ENCODE measurements at places on chromosomes 11 and 22.
A peak's percentile ranks its signal among the peaks of the same experiment; 100 is the strongest.

DNA sequence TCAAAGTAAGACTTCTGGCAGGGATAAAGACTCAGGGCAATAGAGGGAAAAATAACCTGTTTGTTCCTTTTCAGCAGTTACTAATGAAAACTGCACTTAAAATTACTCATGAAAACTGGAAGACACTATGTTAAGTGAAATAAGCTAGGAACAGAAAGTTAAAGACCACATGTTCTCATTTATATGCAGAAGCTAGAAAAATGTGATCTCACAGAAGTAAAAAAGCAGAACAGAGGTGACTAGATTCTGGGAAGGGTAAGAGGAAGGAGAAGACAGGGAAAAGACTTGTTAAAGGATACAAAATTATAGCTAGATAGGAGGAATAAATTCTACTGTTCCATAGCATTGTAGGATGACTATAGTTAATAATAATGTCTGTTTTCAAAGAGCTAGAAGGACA lies 22.2 kb downstream of the HPS5 start:
- no peak for DNase-seq

DNA sequence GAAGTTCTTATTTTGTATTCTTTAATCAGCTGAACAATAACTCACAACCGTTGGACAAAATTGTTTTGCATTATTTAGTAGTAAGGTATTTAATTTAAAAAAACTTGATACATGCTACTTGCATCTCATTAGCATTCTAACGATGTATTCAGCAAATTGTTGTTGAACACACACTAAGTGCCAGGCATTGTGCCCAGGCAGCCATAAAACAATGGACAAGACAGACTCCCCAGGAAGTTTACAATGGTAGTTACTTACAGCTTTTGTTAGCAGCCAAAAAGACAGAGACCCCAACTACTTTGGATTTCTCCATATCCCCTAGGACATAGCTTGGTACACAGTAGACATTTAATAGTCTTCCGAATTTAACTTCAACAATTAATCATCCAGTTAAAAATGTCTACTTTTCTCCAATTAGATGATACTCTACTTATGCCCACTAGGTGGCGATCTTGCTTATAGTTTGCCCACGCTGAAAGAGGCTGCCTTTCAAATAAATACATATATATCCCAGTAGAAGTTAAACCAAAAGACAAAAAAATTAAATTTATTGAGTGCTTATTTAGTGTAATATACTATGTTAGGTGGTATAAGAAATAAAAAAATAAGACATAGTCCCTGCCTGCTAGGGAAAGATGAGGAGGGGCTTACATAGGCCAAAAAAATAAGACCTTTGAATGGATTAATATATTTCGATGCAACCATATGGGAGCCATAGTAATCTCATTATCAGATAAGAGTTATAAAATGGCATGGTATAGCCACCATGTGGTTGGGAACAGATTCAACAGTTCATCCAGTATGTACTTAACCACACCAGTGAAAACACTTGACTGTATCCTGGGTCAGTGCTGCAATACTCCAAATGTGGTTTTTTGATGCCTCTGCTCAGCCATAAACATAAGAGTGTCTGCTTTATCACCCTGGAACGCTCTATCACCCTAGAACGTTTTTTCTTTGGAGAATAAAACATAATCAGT lies 2.0 kb upstream of the FJX1 start:
- DNase-seq: peak; percentile 80

DNA sequence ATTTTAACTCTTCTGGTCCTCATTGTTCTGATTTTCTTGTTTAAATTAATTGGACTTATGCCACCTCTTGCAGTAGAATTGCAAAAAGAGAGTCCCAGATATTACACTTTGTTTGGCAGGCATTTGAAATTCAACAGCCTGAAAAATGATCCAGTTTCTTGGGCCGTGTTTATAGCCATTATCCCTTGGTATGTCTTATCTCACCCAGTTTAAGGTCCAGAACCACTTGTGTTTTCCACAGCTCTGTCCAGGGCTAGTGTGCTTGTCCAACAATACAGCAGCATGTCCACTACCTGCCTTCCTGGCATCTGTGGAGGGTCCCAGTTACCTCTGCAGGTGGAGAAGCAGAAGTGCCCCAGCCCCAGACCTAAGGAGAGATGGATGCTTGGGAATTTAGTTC lies 397.4 kb downstream of the SOX6 start:
- DNase-seq: no peak

GRCh38 chr11:23932485-23932898 lies 564.4 kb upstream of the LUZP2 start:
- peak; percentile 69 for DNase-seq

DNA sequence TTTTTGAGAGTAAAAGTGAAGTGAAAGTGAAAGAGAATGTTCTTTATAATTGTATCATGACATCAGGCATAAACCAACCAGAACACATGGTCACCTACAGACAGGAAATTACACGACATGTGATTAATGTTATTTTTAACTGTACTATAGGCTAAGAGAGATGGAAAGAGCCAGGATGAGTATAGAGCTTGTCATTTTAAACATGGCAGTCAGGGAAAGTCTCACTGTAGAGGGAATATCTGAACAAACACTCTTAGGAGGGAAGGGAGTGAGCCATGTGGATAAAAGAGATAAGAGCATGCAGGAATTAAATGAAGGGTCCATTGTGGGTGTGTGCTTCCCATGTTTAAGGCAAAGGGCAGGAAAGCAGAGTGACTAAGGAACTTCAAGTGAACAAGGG lies 599.1 kb upstream of the FAT3 start:
- DNase-seq: no peak

GRCh38 chr11:131624531-131624930 lies 254.1 kb downstream of the NTM start:
- DNase-seq: no peak

GRCh38 chr22:41201141-41201540 lies 4.0 kb upstream of the L3MBTL2 start:
- DNase-seq: no peak

- no peak for DNase-seq
These were observed 2.9 kb downstream of the CHID1 start for GRCh38 chr11:907668-908067.

DNA sequence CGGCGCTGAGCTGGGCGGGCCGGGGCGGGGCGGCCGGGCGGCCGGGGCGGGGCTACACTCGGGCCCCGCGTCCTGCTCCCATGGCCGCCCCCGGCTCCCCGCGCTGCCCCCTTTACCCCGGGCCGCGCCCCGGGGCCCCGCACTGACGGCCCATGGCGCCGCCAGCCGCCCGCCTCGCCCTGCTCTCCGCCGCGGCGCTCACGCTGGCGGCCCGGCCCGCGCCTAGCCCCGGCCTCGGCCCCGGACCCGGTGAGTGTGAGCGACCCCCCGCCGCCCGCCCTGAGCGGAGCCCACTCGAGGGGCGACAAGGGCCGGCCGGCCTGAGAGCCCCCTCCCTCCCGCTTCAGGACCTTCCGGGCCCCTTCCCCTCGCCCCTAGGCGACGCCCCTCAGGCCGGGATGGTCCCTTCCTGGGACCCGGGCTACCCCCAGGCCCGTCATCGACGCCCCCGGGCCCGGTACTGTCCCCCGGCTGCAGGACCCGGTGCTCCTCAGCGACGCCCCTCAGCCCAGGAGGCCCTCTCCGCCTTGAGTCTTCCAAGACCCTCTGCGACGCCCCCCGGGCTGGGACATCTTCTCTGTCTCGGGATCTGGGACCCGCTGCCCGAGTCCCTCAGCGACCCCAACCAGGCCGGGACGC lies at the start of gene KREMEN1:
KREMEN1 (plus strand) TSS at position 57 of the 639 bp plus-strand sequence; CDS start at position 153, 96 bp downstream.
- no peak for DNase-seq

DNA sequence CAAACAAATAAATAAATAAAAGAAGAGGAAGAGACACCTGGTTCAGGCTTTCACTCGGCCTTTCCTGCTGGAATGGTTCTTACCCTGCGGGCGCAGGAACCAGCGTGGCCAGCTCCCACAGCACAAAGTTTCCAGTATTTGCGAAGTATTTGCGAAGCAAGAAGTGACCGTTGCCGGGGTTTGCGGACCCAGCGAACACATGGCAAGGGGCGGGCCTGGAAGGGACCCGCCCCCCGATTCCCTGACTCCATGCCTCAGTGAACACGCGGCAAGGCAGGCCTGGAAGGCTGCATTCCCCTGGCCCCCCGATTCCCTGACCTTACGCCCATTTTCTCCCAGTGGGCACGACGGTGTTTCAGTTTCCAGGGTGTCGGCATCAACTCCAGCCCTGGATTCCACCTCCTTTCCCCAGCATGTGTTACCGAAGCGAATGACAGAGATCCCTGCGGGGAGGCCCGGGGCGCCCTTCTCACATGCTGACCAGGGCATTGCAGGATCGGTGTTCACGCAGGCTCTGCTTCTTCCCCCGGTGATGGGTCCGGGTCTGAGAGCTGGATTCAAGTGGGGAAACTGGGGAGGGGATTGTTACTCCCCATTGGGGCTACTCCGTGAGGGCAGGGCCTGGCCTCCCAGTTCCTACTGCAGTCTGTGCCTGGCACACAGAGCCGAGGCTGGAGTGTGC lies 102.8 kb downstream of the MPPED1 start:
- no peak for DNase-seq

DNA sequence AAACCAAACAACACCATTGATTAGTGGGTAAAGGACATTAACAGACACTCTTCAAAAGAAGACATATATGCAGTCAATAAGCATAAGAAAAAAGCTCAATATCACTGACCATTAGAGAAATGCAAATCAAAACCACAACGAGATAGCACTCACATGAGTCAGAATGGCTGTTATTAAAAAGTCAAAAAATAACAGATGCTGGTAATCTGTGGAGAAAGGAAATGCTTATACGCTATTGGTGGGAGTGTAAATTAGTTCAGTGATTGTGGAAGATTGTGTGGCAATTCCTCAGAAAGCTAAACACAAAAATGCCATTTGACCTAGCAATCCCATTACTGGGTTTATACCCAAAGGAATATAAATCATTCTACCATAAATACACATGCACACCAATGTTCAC lies 182.6 kb downstream of the TRPC6 start:
- peak; percentile 5 for DNase-seq

- peak; percentile 81 for DNase-seq
These were observed 155.7 kb downstream of the ATG16L2 start for GRCh38 chr11:72969894-72970335.

Measured in choroid plexus epithelial cell (primary cell).